ENCODE measurements at places on chromosomes 1 and 21.

DNA sequence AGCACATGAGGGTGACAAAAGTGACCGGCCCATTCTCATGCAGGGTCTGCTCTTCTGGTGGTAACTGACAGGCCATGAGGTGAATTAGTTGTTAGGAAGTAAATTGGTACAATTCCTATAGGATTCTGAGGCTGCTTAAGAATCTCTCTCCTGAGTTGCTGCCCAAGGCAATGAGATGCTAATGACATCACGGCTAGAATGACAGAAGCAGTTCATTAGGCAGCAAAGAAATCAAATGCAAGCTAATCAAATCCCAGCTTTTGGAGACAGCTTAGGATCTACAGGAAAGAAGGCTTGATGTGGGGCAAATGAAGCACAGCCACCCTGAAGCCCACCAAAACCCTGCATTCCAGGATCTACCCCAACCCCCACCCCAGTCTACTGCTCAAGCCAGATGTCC lies 265.2 kb downstream of the ASTN1 start:
- no peak for DNase-seq

DNA sequence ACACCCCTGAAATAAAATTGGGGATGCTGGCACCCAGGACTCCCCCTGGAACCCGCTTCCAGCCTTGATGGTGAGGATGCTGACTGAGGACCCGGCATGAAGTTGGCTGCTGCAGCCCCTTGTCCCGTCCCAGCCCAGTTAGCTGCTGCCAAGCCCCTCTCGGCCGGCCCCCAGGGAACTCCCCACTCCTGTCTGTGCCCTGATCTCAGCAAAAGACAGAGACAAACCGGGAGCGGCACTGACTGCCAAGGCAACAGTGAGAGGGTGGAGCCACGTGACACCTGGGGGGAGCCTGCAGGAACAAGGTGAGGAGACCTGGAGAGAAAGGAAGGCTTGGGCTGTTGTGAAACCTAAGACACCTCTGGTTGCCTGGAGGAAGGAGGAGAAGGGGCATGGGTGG lies 24.7 kb downstream of the CASZ1 start:
- DNase-seq: no peak

DNA sequence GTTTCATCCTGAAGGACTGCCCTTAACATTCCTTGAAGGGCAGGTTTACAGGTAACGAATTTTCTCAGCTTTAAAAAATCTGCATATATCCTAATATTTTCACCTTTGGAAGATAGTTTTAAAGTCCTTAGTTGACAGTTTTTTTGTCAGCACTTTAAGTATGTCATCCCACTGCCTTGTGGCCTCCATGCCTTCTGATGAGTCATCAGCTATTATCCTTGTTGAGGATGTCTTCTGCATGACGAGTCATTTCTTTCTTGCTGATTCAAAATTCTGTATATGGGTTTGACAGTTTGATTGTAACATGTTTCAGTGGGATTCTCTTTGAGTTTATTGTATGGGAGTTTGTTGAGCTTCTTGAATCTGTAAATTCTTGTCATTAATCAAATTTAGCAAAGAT lies 500.6 kb downstream of the DISC1 start:
- no peak for DNase-seq

DNA sequence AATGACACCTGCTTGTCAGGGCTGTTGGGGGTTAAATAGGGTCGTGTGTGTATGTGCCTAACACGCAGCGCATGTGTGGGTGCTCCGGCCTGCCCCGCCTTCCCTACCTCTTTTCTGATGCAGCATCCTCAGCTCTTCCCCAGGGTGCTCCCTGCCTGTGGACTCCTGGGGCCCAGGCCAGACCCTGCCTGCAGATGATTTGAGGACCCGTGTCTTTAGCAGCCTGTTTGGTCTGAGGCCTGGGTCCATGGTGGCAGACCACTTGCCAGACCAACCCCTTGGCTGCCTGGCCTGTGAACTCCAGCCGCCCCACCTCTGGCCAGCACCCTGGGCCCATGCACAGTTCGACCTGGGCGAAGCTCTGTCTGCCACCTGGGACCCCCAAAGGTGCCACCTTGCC lies 57.0 kb upstream of the SIM2 start:
- no peak for DNase-seq

GRCh38 chr1:30085811-30086770 lies 637.3 kb downstream of the MATN1 start:
- DNase-seq: peak; percentile 60

GRCh38 chr1:58755468-58755872 lies 28.4 kb downstream of the JUN start:
- DNase-seq: peak; percentile 71

DNA sequence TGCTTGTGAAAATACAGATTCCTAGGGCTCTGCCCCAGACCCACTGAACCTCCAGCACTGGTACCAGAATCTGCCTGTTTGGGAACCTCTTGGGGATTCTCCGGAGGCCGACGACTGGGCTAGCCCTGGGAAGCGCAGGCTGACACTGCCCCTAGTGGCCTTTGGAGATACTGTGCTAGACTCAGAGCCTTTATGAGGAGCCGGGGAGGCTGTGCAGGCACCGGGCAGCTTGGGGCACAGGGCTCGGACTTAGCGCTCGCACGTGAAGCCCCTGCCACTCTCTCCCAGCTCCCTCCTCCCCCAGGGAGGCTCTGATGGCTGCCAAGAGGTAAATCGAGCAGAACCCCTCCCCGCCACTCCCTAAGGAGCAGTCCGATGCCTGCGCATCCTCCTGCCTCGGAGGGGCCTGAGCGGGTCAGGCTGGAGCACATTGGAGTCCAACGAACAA lies 144.6 kb upstream of the TNR start:
- DNase-seq: peak; percentile 48

DNA sequence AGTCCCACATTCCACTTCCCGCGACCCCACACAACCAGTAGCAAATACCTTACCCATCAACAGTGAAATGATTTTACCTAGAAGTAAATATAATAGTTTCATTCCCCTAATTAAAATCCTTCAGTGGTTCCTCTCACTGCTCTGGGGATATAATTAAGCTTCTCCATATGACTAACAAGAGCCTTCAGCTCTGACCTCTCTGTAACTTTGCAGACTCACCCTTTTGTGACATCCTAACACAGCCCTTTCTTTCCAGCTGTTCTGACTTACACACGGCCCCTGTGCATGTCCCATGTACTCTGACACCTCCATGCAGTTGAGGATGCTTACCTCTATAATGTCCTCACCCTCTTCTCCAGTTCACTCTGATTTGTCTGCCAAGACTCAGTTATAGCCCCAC lies 137.3 kb upstream of the SPAG17 start:
- DNase-seq: no peak

DNA sequence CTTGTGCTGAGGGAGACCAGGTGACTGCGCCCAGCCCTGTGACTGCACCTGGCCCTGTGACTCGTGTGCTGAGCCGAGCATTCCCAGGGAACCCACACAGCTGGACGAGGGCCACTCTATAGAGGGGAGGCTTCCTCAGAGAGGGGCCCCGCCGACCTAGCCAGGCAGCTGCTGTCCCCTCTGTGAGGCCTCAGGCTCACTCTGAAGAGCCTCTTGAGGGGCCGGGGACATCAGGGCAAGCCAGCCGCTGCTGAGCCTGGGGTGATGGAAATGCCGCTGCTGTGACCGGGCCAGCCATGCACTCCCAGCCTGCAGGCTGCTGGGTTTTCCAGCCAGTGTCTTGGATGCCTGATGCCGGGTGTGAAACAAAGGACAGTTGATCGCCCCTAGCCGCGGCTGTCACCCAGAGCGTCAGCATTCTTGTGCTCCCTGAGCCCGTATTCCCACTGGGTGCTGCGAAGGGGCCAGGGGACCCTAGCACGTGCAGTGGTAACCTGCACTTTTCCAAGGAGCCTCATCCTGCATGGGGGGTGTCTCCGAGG lies 17.5 kb downstream of the PFKL start:
- DNase-seq: no peak

- no peak for DNase-seq
Measured at GRCh38 chr21:27021801-27022200, 54.9 kb upstream of the ADAMTS5 start.

GRCh38 chr1:146039844-146040194 lies 18.3 kb upstream of the HJV start:
- DNase-seq: no peak

DNA sequence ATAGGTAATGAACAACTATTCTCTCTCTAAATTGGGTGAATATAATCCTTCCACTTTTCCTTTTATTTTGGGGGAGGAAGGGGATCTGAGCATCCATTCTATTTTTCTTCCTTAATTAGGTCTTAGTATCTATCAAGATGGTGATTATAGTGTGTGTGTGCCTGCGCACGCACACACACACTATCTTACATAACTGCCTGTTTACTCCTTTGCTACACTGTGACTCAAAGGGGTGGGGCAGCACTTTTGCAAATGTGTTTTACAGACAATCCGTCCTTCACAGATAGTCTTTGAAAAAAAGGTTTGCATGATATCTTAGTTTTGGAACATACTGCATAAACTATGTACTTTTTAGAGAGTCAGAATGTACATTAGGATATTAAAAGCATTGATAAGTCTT lies 191.5 kb downstream of the SDCCAG8 start:
- no peak for DNase-seq

GRCh38 chr21:41664881-41665765 lies 101.7 kb downstream of the RIPK4 start:
- no peak for DNase-seq

DNA sequence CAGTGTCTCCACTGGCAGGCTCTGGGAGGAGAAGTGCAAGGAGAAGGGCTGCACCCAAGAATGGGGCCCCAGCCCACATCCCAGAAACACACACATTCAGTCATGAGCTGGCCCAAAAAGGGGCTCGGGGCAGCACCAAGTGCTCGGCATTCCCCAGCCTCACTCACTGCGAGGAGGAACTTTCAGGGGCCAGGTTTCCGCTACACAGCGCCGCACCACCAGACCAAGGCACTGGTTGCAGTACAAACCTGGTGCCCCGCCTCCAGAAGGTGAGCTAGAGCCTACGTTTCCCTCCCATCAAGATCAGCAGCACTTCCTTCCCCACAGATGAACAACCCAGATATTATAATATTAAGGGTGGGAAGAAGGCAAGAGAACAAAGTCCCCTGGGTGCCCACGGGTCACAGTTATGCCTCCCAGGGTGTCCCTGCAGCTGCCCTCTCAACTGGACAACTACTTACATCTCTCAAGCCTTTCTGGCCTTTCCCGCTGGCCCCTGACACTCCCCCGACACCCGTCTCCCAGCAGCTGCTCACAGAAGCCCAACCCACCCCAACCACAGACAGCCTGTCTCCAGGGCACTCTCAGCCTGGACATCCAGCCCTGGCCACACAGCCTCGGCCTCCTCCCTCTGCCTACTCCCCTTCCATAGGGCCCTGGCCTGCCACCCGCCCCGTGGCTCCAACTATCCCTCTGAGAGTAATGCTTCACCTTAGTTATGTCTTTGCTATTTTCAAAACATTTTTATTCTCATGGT lies 3.8 kb downstream of the PBXIP1 start:
- peak; percentile 70 for DNase-seq

GRCh38 chr1:11143401-11143800 lies 43.7 kb upstream of the EXOSC10 start:
- no peak for DNase-seq

GRCh38 chr1:239795304-239795703 lies 296.4 kb upstream of the FMN2 start:
- no peak for DNase-seq

DNA sequence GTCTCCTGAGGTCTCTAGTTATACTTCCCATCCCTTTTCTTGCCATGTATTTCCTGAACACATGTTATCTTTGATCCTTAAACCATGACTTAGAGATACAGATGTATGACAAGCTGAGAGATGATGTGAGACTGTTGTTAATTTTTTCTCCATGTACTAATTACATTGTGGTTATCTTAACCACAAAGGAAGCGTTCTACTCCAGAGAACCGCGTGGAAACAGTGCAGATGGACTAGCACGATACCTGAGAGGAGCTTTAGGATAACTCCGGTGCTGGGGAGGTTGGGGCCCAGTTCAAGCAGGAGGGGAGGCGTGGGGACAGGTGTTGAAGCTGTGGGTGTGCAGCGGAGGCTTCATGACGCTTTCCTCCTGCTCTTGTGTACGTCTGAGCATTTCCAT lies 17.5 kb downstream of the PDE9A start:
- DNase-seq: no peak

GRCh38 chr1:61313906-61314422 lies 231.6 kb downstream of the NFIA start:
- no peak for DNase-seq

DNA sequence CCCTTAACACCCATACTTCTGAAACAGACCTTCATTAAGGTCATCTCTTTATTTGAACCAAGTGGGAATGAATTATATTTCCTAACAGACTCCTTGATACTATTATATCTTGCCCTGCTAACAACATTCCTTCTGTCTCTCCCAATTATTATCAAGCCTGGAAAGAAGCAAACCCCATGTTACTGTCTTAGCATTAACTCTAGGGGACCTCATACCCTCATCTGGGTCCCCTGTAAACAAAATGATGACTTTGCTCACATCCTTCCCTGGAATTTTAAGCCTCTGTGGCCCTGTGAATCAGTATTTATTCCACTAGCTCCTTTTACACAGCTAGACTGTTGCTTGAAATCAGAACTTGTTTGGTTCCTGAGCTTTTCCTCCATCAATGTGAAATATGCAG lies 38.3 kb upstream of the BCL10 start:
- no peak for DNase-seq

DNA sequence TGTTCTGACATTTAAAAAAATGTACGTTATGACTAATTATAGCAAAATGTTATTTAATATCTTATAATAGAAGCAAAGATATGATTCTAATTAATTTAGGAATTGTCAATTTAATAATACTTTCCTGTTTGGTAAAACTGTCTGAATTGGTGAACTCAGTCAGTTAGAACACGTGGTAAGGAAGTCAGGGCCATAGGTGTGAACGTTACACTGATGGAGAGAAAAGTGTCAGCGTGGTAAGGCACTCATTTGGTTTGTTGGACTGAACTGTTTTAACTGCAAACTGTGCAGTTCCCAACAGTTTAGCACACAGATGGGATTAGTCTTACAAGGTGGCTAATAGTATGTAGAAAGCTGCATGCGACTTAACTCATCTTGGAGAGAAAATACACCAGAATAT lies 102.9 kb downstream of the EPB41 start:
- DNase-seq: no peak

DNA sequence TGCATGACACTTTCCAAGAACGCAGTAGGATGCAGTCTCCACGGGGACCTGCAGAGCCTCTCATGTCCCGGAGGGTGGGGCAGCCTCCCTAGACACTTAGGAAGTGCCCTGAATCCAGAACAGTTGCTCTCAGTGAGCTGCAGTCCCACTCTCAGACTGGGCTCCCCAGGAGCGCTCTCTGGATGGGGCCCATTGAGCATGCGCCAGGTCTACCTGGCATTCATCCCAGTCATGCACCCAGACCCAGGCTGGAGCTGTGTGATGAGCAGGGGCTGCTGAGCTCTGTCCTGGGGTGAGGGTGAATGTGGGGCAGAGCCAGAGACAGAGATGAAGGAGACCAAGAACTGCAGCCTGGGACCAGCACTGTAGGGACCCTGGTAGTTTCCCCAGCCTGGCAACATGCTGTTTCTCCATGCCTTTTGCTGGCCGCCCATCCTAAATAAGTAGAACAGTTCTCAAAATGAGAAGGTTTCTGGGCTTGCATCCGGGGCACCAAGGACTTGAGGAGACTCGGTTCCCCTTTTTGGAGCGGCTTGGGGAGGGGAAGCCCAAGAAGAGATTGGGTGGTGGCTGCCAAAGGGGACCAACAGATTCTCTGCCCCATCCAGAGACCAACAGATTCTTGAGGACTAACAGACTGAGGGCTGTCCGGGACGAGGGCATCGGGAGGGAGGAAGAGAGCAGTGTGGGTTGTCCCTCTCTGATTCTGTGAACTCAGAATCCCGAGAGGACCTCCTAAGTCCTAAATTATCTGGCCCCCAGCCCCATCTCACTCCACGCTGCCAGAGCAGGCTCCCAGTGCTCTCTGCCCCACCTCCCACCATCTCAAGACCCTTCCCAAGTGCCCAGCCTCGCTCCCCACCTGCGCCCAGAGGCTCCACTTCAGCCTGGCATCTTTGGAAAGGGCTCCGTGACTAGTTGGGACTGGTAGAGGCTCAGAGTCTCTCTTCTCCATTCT lies 1.0 kb upstream of the PGLYRP4 start:
- no peak for DNase-seq

Measured in activated CD4-positive, alpha-beta T cell treated with anti-CD3 and anti-CD28 coated beads for 48 hours (primary cell).